NCI-H2171 treated with DMSO at 0.1 percent for 48 hours (cell line): ENCODE measurements at places on chromosomes 11 and 22.

- DNase-seq: no peak
These were observed 11.8 kb upstream of the TPST2 start for GRCh38 chr22:26601726-26602125.

DNA sequence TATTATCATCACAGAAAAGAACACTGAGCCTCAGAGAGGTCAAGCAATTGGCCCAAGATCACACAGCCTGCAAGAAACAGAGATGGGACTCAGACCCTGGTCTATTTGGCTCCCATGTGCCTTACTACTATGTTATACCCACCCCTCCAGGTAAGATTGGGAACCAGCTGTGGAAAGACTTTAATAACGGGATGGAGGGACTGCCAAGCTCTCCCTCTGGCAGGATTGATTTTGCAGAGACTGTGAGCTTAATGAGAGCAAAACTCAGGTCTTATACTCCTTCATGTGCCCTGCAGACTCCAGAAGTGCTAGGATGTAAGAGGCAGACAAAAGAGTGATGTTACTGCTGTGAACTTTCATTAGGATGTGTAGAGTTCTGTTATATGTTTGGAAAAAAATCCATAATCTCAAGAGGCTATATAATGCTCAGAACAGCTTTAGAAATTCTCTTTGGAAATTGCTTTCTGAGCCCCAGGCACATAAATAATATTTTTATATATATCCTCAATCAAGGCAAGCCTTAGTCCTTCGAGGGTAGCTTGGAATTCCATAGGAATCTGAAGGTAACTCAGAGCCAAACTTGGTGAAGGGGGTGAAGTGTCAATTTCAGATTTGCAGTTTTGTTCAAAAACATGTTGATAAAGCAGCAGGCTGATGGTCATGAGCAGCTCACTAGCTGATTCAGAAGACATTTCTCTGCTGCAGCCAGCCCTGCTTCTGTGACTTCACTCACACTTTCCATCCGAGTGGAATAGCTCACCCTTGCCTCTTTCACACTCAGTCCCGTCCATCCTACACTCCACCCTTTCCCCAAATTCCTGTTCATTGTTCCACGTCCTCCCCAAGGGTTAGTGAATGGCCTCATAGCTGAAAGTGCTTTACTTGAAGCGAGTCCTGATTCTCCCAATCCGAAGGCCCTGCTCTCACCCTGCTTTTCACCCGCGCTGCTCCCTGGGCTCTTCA, 188.8 kb downstream of the SNX19 start:
- no peak for DNase-seq

DNA sequence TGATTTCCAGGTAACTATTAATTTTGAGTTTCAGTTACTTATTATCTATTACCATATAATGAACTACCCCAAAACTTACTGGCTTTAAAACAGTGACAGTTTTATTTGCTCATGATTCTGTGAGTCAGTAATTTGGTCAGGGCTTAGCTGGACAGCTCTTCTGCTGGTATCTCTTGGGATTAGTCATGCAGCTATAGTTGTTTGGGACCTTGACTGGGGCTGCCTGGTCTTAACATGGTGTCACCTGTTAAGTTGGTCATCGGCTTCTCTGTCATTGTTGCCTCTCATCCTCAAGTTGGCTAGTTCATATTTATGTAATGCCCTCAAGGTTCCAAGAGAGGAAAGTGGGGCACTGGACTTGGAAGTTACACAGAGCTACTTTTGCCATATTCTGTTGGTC, 177.5 kb downstream of the TMEM135 start:
- DNase-seq: no peak

DNA sequence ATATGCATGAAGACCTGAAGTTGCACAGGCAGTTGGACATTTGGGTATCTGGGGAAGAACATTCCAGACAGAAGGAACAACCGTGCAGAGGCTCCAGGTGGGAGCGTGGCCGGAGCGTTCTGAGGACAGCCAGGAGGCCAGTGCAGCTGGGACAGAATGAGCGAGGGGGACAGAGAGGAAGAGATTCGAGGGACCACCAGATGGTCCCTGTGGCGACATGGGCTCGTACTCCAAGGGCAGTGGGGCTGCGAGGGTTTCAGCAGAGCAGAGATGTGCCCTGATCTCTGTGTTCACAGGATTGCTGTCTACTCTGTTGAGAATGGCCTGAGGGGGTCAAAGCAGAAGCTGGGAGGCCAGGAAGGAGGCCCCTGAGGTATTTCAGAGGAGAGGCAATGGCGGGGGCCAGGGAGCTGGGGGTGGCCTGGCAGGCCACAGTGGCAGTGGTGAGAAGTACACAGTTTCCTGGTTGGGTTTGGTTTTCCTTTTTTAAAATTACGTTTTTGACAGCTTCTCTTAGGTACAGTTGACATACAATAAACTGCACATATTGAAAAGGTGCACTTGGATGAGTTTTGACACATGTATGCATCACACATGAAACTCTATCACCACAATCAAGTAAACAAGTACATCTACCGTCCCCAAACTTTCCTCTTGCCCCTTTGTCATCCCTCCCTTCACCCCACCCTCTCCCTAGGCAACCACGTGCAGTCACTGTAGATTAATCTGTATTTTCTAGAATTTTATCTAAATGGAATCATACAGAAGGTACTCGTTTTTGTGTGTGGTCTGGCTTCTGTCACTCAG, 24.8 kb upstream of the SOX10 start:
- DNase-seq: no peak

DNA sequence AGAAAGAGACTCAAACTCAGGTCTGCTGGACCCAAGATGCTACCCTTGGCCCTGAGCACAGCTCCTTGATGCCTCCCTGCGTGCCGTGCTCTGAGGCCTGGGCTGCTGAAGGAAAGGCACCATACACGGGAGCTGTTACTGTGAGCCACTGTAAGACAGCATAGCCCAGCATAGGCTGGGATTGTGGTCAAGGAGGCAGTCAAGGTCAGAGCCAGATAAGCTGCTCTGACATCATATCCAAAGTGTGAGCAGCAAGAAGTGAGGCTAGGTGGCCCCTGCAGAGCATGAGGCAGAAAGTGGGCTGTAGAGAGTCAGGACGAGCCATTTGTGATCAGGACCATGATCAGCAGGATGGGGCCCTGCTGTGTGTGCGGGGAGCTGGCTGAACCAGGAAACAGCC, 7.7 kb downstream of the SLC22A8 start:
- DNase-seq: no peak

DNA sequence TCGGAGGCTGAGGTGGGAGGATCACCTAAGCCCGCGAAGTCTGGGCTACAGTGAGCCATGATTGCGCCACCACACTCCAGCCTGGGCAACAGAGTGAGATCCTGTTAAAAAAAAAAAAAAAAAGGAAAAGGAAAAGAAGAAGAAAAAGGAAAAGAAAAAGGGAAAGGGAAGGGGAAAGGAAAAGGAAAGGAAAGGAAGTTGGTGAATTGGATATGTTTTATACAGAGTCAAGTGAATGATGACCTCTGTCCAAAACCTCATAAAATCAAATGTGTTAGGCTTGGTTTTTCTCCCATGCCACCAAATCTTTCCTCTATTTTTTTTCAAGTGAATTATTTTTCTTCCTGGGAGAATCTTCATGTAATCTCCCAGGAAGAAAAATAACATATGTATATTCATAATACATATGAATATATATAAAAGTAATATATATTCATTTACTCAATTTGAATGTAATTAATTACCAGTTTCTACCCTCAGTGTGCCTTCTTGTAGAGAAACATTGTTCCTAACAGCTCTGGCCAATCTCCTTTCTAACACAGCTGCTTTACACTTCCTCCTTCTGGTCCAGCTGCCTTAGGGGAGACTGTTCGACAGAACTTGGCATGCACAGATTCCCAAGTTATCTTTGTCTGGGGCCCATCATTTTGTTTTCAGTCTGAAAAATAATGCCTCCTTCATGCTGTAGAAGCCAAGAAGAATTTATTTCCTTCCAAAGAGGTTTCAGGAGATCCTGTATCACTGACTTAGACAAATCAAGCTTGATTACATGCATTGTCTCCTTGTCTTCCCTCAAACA, 111.9 kb downstream of the CCDC34 start:
- DNase-seq: no peak

DNA sequence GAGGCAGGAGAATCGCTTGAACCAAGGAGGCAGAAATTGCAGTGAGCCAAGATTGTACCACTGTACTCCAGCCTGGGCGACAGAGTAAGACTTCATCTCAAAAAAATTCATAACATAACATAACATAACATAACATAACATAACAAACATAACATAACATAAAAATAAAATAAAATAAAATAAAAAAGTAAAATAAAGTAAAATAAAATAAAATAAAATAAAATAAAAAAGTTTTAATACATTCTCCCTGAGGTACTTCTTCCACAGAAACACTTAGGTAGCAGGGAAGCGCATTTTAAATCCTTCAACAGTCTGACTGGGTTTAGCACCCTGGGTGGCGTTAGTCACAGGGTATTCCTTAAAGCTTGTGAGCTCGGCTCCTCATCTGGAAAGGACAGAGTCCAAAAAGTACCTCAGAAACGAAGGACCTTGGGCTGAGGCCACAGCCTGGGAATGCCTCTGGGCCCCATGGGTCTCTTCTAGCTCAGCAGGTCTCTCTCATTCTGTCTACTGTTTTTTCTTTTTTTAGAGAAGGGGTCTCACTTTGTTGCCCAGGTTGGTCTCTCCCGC, 41.7 kb downstream of the MICAL3 start:
- no peak for DNase-seq

GRCh38 chr11:66077927-66078326, 7.9 kb downstream of the PACS1 start:
- DNase-seq: no peak

DNA sequence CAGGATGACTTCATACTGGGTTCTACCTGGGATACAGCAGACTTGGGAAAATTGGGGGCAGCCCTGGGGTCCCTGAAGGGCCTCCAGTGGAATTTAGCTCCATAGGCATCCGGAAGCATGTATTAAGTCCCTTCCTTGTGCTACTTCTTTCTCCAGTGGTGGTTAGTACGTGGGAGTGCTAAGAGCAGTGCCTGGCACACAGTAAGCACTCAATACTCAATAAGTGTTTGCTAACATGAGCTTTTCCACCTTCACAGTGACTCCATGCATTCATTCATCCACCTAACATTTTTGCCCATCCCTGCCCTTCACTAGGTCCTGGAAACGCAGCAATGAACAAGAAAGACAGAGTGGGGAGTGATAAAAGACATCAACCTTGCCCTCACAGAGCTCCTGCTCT, 120.5 kb downstream of the MN1 start:
- no peak for DNase-seq

DNA sequence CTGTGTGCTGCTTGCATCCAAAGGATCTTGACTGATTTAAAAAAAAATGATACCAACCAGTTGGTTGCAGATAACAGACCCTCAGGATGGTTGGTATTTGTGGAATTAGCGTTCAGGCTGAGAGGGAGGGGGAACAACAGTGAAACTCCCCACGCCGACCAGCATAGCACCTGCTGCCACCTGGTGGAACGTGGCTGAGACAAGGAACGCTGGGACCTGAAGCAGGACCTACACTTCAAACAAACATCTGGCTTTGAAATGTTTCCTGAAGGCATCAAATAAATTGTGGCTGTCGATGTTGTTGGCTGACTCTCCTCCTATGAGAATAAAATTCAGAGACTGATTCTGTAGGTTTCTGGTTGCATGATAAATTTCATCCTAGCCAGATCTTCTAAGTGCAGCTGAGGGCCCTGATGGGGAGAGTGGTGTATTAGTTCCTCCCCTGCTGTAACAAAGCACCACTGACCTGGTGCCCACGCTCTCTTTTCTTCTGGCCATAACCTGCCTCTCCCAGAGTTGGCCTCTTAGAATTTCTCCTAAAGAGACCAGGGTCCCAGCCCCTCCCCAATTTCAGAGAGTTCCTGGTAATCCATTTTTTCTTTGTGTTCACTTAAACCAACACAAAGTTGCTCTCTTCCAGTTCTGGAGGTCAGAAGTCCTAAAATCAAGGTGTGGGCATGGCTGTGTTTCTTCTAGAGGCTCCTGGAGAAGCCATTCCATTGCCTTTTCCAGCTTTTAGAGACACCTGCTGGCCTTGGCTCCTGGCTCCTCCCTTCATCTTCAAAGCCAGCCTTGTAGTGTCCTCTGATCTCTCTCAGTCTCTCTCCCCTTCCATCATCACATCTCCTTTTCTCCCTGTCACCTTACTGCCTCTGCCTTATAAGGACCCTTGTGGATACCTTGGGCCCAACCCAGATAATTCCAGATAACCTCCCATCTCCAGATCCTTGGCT, 17.3 kb downstream of the APOL2 start:
- DNase-seq: peak; percentile 50

- no peak for DNase-seq
These were observed 3.5 kb upstream of the ASRGL1 start for GRCh38 chr11:62333768-62334167.

DNA sequence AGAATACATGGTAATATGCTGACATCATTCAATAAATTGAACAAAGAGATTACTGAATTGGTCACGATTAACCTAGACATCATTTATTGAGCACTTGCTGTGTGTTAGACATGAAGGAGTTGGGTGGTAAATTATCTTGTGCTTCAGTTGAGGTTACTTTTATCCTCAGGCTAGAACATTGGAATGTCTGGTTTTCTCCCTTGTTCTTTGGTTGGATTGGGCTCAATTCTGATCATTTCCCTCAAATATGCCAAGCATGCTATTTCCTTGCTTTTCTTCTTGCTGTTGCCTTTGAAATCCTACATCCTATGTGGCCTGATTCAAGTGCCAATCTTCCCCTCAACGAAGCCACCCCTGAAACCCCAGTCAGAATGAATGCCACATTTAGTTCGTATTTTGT, 65.8 kb downstream of the DEUP1 start:
- no peak for DNase-seq

- DNase-seq: no peak
These were observed 28.7 kb downstream of the ZNRF3 start for GRCh38 chr22:28911777-28912669.

DNA sequence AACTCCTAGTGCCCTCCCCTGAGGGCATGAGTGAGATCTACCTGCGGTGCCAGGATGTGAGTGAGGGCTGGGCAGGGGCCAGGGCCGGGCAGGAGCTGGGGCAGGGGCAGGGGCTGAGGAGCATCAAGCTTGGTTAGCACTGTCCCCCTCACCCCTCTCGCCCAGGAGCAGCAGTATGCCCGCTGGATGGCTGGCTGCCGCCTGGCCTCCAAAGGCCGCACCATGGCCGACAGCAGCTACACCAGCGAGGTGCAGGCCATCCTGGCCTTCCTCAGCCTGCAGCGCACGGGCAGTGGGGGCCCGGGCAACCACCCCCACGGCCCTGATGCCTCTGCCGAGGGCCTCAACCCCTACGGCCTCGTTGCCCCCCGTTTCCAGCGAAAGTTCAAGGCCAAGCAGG, 5.7 kb downstream of the TRPT1 start:
- no peak for DNase-seq

DNA sequence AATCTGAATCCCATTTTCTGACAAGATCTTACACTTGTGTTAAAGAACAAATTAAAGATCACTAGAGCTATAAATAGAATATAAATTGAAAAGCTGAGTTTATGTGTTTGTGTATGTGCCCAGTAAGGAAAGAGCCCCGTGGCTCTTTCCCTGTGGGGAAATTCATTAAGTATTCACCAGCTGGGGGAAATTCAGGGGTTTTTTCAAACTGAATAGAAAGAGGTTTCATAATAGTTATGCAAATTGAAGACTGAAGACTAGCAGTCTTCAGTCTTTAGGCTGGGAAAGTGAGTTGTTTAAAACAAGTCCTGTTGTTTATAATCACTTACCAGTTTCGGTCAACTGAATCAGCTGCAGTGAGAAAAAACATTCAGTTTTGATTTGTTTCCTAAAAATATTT, 11.3 kb upstream of the MS4A7 start:
- DNase-seq: no peak
